ENCODE measurements at places on chromosomes 1 and 21.

GRCh38 chr1:177969825-177970371, at the start of gene SEC16B:
Gene SEC16B, minus strand, starts transcription at chr1:177970058. Its CDS starts 2,077 bp downstream, at chr1:177967981.
- H3K4me3 ChIP-seq, result no peak within 1 kb of the TSS
- H3K27me3 ChIP-seq, result no peaks in the 10 kb centered on the region
- no peak for DNase-seq
- no peak within 1 kb of the TSS for H3K27ac ChIP-seq

DNA sequence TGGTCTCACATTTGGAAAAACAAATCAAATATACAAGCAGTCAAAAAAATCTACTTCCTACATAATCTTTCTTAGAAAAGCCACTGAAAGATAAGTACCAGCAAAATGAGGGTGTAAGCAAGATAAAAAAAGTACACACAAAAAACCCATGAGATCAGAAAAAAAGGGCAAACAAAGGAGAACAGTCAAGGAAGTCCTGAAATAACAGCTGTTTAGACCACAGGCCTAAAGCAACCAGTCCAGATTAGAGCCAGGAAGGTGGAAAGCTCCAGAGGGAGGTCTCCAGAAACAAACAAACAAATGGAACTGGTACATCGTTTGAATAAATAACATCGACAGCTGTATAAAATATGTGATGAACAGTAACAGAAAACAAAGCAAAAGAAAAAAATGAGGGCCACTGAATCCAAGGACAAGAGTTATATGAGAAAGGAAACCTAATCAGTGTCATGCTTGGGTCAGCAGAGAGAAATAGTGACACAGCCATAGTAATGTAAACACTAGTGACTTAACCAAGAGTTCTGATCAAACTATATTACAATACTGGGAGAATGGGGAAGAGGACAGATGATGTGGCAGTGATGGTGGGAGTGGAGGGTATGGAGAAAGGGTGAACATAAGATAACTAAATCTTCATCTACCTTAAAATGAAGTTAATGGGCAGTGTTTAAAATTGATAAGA, 67.5 kb downstream of the NVL start:
- peak overlapping the region; percentile 35 for H3K4me3 ChIP-seq
- H3K4me1 ChIP-seq, result peaks cover 43% of the 10 kb centered on the region
- DNase-seq, result no peak

GRCh38 chr1:55813618-55814017, 598.5 kb upstream of the USP24 start:
- peaks cover 6% of the 10 kb centered on the region for H3K27me3 ChIP-seq
- H3K4me3 ChIP-seq, result no peak overlapping the region
- no peak for DNase-seq
- no peak overlapping the region for H3K27ac ChIP-seq
- no peaks in the 10 kb centered on the region for H3K4me1 ChIP-seq
- H3K36me3 ChIP-seq, result no peaks in the 10 kb centered on the region

DNA sequence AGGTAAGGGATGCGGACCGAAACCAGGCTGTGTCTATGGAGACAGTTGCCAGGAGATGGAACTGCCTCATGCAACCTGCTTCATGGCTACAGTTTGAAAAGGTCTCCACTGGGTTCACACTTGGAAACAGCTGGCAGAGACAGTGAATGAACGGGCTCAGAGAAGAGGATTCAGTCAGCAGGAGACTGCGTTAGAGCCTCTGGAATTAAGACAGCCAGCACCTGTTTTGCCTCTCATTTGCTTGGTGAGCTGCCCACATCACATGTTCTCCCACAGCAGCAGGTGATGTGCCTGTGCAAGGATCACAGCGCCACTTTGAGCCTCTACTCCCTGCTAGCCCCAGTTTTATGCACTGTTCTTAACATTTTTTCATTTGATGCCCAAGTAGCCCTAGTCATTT, 321.0 kb downstream of the PLPP3 start:
- no peaks in the 10 kb centered on the region for H3K27me3 ChIP-seq
- H3K27ac ChIP-seq, result no peak overlapping the region
- H3K4me3 ChIP-seq, result no peak overlapping the region
- no peaks in the 10 kb centered on the region for H3K4me1 ChIP-seq

DNA sequence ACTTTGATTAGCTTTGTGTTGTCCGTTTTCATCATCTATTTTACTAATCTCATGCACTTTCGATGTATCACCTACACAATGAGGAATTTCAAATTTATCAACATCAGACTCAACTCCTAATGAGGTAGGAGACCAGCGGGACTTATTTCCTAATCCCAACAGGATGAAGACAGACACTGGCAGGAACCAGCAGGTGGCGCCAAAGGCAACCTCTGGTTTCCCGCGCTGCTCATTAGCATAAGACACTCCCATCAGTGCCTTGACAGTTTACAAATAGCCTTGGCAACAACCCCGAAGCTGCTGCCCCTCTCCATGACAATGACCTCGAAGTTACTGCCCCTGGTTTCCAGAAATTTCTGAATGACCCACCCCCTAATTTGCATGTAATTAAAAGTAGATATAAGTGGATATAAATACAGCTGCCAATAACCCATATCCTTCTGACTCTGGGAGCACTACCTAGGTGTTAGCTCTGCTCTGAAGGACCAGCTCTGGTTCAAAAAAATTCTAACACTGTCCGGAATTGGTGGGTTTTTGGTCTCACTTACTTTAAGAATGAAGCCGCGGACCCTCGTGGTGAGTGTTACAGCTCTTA, 974.8 kb downstream of the ADGRL2 start:
- no peak overlapping the region for H3K27ac ChIP-seq
- peak; percentile 71 for DNase-seq
- no peak overlapping the region for H3K4me3 ChIP-seq
- H3K4me1 ChIP-seq, result peaks cover 3% of the 10 kb centered on the region

GRCh38 chr1:207913951-207914350, 3.0 kb upstream of the CD34 start:
- H3K4me3 ChIP-seq, result no peak overlapping the region
- no peak for DNase-seq
- peaks cover 65% of the 10 kb centered on the region for H3K27me3 ChIP-seq
- no peaks in the 10 kb centered on the region for H3K36me3 ChIP-seq

DNA sequence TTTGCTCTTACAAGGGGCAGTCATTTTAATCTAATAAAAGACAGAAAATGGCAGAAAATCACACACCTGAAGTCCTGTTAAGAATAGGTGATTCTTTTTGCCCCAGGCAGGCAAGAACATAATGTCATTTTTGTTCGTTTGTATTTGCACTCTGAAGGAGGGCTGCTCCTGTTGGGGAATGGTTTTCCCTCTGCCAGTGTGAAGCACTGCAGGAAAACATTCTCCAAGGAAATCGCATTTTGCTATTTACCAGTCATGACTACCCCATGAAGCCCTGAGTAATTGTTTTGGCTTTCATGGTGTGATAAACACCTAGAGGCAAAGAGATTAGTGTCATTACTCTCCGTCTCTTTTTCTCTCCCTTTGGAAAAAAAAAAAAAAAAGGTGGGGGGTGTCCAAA, 345.5 kb downstream of the NTNG1 start:
- H3K4me3 ChIP-seq, result no peak overlapping the region
- H3K27me3 ChIP-seq, result peaks cover 9% of the 10 kb centered on the region
- DNase-seq, result no peak
- H3K36me3 ChIP-seq, result no peaks in the 10 kb centered on the region

DNA sequence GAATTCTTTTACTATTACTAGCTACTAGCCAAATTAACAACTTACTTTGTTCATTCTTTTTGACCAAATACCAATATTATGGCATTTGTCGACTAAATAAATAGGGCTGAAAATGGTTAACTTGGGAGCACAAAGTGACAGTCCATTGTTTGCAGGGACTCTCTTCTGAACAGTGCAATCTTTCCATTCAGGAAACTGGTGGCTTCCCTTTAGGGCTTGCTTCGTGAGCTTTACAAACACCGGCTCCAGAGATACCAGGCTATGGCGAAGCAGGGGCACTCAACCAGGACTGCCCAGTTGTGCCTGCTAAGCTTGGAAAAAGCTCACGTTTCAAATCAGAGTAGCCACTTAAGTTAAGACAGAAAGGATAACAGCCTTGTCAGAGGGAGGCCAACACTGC, 12.3 kb downstream of the RAB42 start:
- no peak for DNase-seq
- no peak overlapping the region for H3K4me3 ChIP-seq

- H3K4me3 ChIP-seq, result no peak overlapping the region
- H3K36me3 ChIP-seq, result no peaks in the 10 kb centered on the region
- no peaks in the 10 kb centered on the region for H3K4me1 ChIP-seq
- no peak overlapping the region for H3K27ac ChIP-seq
- H3K27me3 ChIP-seq, result no peaks in the 10 kb centered on the region
Measured at GRCh38 chr1:73500154-73500553, 697.8 kb downstream of the LRRIQ3 start.

DNA sequence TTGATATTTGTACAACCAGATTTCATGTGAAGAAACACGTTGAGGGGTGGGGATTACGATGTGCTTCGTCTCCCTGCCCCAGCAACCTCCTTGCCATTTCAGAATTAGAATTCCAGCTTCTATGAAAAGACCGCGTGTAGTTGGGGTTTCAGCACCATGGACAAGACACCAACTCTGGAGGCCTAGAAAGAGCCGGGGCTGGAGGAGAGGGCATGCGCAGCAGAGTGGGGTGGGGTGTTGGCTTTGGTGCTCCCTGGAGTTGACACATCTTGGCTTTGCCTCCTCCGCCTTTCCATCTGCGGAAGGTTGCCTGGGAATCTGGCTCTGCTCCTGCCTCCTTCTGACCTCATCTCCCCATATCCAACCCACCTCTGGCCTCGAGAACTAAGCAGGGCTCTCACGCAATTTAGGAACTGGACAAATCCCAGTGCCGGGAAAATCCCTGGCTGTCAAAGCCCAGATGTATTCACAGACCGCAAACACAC, 11.8 kb downstream of the HTR6 start:
- H3K4me3 ChIP-seq, result no peak overlapping the region
- H3K27ac ChIP-seq, result no peak overlapping the region
- DNase-seq, result peak; percentile 76

DNA sequence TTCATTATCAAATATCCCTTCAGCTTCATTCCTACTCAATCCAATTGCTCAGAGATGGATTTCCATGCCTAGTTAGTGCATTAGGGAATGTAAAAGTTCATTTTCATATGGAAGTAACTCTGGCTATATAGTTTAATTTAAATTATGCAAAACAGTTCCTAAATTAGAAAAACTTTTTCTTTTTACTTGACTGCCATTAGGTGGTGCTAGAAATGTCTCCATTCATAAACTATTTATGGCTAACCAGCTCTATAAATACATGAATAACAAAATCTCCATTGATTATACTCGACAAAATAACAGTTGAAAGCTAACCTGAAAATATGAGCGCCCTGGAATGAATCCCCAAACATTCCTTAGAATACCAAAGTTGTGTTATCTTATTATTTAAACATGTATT, 311.4 kb downstream of the USH2A start:
- no peak for DNase-seq
- no peaks in the 10 kb centered on the region for H3K27me3 ChIP-seq
- H3K4me1 ChIP-seq, result no peaks in the 10 kb centered on the region

GRCh38 chr1:8746554-8746953, 70.9 kb downstream of the RERE start:
- H3K4me3 ChIP-seq, result no peak overlapping the region
- H3K27ac ChIP-seq, result no peak overlapping the region
- no peaks in the 10 kb centered on the region for H3K27me3 ChIP-seq

- no peaks in the 10 kb centered on the region for H3K27me3 ChIP-seq
- peaks cover 4% of the 10 kb centered on the region for H3K36me3 ChIP-seq
- peak; percentile 91 for DNase-seq
- peaks cover 27% of the 10 kb centered on the region for H3K4me1 ChIP-seq
- no peak overlapping the region for H3K4me3 ChIP-seq
Measured at GRCh38 chr1:182601416-182601786, 2.8 kb downstream of the RGS16 start.

Data from activated CD4-positive, alpha-beta T cell treated with anti-CD3 and anti-CD28 coated beads, Interleukin-2, amount 10 ng/mL, durations not matched to agents 24 days and 14 days (primary cell).